Neural progenitor cell (in vitro differentiated cells): ENCODE measurements at places on chromosomes 2 and 18.

DNA sequence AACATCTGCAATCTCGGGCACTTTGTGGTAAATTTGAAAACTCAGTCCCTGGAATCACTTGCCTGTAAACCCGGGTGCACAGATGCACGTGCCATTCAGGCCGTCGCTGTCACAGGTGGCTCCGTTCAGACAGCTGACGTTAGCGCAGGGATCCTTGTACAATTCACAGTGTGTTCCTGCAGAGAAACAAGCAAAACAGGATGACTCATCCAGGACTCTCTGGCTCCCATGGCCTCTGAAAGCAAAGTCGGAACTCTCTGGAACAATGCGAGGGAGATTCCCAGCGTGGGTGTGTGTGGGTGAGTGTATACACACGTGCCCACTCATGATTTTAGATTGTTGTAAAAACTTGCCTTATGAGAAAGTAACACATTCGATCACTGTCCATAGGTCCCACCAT, 136.1 kb upstream of the PID1 start:
- peak; percentile 6 for DNase-seq

- DNase-seq, result no peak
Measured at GRCh38 chr2:40534528-40534927, 82.6 kb upstream of the SLC8A1 start.

DNA sequence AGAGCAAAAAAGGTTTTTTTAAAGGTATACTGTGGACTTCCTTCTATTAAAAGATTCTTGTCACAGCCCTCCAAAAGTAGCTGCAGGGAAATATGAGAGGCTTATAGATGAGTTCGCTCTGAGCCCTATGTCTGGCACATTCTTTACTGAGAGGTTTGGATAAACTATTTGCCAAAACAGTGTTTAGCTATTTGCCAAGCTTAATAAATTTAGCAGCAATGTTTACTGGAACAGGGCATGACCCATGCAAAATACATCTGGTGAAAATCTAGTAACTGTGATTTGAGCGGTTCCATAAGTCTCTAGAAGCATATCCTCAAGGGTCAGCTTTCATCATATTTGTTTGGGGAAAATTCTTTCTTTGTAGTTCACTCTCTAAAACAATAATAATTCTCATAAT, 1696.7 kb upstream of the PIK3C3 start:
- DNase-seq, result no peak

DNA sequence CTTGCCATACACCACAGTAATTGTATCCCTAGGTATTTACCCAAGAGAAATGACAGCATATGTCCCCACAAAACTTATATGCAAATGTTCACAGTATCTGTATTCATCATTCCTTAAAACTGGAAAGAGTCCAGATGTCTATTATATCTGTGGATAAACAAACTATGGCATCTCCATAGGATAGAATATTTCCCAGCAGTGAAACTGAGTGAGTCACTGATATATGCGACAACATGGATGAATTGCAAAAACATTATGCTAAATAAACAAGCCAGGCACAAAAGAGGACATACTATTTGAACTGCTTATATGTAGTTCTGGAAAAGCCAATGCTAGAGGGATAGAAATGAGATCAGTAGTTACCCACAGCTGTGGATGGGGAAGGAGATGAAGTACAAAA, 359.4 kb upstream of the DSEL start:
- DNase-seq, result no peak

GRCh38 chr2:63056107-63057050, 5.7 kb downstream of the OTX1 start:
- peak; percentile 90 for DNase-seq

DNA sequence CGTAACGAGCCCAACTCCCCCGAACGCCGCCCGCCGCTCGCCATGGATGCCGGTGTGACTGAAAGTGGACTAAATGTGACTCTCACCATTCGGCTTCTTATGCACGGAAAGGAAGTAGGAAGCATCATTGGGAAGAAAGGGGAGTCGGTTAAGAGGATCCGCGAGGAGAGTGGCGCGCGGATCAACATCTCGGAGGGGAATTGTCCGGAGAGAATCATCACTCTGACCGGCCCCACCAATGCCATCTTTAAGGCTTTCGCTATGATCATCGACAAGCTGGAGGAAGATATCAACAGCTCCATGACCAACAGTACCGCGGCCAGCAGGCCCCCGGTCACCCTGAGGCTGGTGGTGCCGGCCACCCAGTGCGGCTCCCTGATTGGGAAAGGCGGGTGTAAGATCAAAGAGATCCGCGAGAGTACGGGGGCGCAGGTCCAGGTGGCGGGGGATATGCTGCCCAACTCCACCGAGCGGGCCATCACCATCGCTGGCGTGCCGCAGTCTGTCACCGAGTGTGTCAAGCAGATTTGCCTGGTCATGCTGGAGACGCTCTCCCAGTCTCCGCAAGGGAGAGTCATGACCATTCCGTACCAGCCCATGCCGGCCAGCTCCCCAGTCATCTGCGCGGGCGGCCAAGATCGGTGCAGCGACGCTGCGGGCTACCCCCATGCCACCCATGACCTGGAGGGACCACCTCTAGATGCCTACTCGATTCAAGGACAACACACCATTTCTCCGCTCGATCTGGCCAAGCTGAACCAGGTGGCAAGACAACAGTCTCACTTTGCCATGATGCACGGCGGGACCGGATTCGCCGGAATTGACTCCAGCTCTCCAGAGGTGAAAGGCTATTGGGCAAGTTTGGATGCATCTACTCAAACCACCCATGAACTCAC, 673 bp downstream of the PCBP1 start:
- peak; percentile 67 for DNase-seq

GRCh38 chr2:124163840-124164239, 138.8 kb downstream of the CNTNAP5 start:
- no peak for DNase-seq

- DNase-seq, result no peak
Measured at GRCh38 chr2:86433137-86433536, 8.0 kb upstream of the KDM3A start.

DNA sequence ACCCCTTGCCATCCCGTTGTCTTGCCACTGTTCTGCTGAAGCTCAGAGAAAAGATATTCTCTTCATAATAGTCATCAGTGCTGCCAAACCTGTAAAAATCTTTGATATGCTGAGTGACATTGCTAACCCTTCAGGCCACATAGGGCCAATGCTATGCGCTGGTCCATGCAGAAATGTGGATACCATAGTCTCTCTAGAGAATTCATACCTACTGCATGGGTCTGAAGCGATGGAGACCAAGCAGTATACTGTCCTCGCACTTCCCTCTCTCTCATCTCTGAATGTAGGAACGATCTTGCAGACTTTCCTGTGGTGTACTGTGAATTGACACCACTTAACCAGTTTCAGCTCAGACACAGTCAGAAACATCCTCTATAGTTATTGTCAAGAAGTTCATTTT, 17.9 kb upstream of the ANKRD44 start:
- no peak for DNase-seq

DNA sequence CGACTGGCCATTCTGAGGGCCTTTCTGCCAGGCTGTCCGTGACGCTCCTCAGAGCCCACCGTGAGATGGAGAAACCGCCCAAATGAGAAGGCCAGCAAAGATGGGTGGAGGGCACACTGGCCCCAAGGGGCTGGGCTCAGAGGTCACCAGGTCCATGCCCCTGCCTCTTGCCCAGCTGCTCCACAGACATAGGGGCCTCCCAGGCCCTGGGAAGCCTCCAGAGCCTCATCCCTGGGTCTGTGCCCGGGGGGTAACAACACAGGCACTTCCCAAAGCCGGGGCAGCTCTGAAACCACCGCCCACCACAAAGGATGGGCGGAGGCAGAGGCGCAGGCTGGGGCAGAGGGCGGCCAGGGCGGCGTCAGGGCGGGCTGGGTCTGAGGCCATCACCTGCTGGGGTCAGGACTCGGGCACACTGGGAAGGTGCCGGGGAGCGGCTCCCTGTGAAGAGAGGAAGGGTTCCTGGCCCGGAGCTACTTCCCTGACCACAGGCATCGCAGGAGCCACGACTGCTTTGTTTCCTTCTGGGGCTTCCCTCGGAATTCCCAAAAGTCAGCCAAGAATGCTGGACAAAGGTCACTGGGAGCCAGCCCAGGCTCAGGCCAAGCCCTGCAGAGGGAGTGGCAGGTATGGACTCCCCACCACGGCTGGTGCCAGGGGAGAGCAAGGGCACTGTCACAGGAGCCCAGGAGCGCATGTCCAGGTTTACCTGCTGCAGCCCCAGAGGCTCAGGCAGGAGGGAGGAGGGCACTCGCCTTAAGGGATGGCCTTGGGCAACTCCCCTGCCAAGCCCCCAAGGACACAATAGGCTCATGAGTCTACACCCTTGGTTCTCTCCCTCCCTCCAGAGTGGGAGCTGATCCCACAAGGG, 9.4 kb downstream of the CYP26B1 start:
- DNase-seq, result peak; percentile 60

DNA sequence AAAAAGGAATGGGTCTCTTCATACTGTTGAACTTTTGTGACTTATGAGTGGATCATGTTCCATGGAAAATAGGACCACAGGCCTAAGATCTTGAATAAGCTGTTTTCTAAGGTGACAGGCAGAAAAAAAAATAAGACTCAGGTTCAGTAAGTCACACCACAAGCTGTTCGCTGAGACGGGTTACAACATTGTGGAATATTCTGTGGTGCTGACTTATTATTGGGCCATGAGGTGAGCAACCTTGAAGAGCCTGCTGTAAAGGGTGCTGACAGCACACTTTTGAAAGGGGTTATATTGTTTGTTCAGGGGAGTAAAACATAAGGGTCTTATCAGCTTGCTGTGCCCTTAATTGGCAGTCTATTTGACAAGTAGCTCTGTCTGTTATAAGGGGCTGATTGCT, 439.8 kb upstream of the SLC14A2 start:
- no peak for DNase-seq

DNA sequence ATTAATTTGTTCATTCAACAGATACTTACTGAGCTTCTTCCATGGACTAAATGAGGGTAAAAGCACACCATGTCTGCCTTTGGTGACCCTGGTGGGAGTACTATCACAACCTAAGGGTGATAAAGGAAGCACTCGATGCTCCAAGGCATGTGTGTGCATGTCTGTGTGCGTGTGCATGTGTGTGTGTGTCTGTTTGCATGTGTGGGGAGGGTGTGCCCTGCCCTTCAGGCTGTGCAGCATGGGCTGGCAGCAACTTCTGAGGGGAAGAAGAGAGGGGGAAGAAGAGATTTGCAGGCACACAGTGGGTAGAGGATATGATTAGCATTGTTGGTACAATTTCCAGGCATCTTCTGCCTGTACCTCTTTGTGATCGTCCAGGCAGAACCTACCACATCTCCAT, 121.6 kb downstream of the ACOXL start:
- DNase-seq, result no peak

- DNase-seq, result no peak
Measured at GRCh38 chr2:236973343-236973980, 112.2 kb upstream of the COPS8 start.

DNA sequence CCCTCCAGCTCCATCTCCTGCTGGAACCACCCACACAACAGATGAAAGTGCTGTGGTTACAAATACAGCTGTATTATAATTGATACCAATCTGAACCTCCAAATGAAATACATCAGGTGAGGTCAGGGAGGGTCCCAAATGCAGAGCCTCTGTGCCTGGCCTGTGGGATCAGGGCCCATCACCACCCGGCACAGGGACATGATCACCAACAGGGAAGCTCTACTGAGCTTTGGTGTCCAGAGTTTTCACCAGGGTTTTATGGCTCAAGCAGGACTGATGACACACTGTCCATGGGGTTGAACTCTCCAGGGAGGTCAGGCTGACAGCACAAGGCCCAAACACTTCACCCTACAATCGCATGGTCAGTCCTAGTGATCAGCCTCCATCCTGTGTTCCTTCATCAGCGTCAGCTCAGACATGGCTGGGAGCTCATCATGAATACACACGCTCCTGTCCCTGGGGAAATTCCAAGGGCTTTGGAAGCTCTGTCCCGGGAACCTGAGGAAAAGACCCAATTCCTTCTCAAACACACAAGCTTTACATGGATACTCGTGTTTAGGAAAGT, 3.9 kb upstream of the PXDN start:
- DNase-seq, result no peak

DNA sequence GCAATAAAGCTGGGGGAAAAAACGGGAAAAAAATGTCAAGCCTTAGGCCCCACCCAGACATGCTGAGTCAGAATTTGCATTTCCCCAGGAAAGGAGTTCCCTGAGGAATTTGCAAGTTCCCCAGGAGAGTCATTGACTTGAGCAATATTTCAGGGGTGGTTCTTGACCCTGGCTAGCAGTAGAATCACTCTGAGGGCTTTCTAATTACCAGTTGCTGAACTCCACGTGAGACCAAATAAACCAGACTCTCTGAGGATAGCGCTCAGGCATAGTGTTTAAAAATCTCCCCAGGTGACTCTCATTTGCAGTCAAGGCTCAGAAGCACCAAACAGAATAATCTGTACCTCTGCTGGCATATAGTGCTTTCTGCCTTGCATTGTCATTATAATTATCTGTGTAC, 48.7 kb downstream of the C1QL2 start:
- no peak for DNase-seq

DNA sequence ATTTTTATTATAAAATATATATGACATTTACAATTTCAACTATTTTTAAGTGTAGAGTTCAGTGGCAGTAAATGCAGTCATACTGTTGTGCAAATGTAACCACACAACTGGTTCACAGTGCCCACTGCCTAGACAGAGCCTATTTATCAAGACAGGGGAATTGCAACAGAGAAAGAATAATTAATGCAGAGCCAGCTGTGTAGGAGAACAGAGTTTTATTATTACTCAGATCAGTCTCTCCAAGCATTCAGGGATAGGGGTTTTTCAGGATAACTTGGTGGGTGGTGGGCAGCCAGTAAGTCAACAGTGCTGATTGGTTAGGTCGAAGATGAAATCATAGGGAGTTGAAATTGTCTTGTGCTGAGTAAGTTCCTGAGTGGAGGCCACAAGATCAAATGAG, 200.3 kb downstream of the NYAP2 start:
- DNase-seq, result no peak

- no peak for DNase-seq
Measured at GRCh38 chr2:232541961-232542714, 2.6 kb downstream of the CHRNG start.

- DNase-seq, result no peak
Measured at GRCh38 chr2:241532733-241533601, 24.6 kb upstream of the STK25 start.

DNA sequence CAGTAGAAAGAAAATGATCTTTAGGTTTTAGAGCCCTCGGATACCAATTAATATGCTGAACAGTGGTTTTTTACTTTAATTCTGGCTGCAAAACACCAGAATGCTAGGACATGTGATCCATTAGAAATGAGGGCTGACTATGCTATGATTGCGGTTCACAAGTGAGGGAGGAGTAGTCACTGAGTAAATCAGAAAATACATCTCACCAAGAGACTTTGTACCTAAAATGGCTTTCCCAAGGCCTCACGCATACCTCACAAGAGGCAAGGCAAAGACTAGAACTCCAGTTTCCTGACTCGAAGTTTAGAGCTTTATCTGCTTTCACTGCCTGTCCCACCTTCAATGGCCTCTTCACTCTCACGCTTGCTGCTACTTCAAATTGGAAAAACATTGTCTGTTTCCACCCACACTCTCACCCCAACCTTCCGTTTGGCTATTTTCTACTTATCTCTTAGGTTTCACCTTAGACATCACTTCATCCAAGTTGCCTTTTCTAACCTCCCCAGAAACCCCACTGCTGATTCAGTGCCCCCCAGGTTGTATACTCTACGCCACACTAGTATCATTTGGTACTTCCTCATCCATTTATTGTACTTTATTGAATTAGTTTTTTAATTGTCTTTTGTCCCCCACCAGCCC, 5.1 kb upstream of the MBD2 start:
- no peak for DNase-seq

GRCh38 chr2:1685078-1685956, 59.0 kb downstream of the PXDN start:
- DNase-seq, result no peak
